ENCODE measurements at places on chromosomes 12 and 14.

DNA sequence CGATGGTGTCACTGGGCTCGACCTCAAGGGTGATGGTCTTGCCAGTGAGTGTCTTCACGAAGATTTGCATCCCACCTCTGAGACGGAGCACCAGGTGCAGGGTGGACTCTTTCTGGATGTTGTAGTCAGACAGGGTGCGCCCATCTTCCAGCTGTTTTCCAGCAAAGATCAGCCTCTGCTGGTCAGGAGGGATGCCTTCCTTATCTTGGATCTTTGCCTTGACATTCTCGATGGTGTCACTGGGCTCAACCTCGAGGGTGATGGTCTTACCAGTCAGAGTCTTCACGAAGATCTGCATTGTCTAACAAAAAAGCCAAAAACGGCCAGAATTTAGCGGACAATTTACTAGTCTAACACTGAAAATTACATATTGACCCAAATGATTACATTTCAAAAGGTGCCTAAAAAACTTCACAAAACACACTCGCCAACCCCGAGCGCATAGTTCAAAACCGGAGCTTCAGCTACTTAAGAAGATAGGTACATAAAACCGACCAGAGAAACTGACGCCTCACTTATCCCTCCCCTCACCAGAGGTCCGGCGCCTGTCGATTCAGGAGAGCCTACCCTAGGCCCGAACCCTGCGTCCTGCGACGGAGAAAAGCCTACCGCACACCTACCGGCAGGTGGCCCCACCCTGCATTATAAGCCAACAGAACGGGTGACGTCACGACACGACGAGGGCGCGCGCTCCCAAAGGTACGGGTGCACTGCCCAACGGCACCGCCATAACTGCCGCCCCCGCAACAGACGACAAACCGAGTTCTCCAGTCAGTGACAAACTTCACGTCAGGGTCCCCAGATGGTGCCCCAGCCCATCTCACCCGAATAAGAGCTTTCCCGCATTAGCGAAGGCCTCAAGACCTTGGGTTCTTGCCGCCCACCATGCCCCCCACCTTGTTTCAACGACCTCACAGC lies 717 bp downstream of the UBC start:
- DNase-seq = peak; percentile 90

GRCh38 chr14:77003960-77004710 lies 24.4 kb downstream of the IRF2BPL start:
- DNase-seq = no peak

DNA sequence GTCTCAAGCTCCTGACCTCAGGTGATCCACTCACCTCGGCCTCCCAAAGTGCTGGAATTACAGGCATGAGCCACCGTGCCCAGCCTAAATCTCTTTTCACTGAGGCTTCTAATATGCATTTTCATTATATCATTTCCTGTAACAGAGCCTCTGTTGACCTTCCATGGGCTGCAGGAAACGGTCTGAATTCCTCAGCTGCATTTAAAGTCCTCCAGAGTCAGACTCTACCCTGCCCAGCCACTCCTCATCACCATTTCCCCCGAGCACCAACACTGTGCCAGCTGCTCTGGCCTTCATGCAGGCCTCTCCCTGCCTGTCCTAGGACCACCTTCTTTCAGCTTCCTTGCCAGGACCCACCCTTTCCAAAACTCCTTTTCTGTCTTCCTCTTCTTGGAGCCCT lies 9.8 kb upstream of the NFKBIA start:
- DNase-seq = no peak

- DNase-seq = no peak
These were observed 323.7 kb downstream of the TMEM121 start for GRCh38 chr14:105849933-105850626.

- peak; percentile 66 for DNase-seq
These were observed 2.7 kb downstream of the CMTM5 start for GRCh38 chr14:23379366-23380196.

- no peak for DNase-seq
These were observed 113.7 kb downstream of the LMO3 start for GRCh38 chr12:16492240-16492639.
